ENCODE measurements at places on chromosomes 2 and 18.
A peak's percentile ranks its signal among the peaks of the same experiment; 100 is the strongest.

DNA sequence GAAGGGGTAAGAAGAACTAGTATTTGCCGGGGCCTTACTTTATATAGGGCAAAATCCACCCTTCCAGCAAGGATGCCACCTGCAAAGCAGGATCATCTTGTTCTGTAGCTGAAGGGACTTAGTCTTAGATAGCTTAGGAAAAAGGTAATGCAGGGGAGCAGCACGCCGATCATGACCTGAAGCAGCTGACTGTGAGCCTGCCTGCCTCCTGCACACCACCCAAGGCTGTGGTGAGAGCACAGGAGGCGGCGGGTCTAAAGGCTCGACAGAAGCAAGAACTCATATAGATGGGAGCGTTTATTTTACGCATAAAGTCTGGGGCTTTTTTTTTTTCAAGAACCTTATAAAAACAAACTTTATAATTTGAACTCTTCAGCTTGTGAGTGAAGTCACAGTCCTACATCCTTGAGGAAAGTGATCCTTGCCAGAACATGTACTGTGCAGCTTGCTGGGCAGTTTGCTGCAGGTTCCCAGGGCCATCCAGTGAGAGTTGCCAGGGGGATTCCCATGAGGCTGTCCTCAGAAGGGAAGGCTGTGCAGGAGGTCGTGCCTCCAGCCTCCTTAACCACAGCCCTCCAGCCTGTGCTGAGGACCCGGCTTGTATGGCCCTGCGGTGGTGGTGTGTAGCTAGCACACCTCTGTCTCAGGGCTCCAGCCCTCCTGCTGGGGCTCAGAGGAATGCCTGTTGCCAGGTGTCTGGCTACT lies 92.1 kb downstream of the RNF144A start:
- peak; percentile 60 for DNase-seq

DNA sequence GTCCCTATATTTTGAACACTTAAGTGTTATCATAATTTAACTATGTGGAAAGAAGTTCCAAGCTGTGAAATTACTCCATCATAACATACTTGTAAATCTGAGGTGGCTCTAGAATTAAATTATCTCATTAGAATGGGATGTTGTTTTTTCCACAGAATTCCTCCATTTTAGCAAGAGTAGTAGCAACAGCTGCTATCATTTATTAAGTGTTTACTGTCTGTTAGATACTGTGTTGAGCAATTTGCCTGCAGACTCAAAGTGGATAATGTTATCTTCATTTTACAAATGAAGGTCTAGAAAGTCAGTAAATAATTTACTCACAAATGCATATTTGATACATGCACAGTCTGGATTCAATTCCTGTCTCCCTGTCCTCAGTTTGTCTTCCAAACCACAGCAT lies 504.8 kb upstream of the NRP2 start:
- no peak for DNase-seq

DNA sequence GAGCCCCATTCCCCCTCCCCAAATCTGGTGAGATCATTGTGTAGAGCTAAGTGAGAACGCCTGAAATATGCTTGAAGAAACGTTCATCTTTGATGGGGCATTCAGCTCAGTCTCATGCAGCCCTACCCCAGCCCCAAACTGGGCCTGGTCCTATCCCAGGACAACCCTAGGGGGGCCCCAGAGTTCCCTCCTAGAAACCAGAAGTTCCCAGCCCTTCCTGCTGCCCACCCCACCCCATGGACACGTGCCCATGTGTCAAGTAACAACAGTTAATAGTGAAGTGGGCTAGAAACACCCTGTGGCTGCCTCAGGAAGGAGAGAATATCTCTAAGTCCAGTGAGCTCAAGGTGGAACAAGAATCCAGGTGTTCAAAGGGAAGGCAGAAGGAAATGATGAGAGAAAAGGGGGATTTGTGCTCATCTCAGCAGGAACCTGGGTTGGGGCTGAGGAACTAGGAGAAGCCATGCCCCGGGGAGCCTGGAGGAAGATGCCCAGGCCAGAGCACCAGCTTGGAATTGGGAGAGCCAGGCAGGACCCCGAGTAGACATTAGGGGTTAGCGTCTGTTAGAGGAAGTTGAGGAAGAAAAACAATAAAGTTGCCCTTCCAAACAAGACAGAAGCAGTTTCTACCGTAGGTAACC lies 20.1 kb upstream of the SLC20A1 start:
- DNase-seq, result no peak

- DNase-seq, result peak; percentile 72
Observed at GRCh38 chr2:108267101-108267500, 21.6 kb upstream of the SULT1C2 start.

GRCh38 chr18:65792456-65793074 lies 41.8 kb downstream of the CDH7 start:
- DNase-seq, result no peak

GRCh38 chr2:1772471-1773267 lies 28.4 kb upstream of the PXDN start:
- DNase-seq, result no peak

GRCh38 chr2:100757621-100758394 lies 62.1 kb upstream of the NPAS2 start:
- peak; percentile 86 for DNase-seq

DNA sequence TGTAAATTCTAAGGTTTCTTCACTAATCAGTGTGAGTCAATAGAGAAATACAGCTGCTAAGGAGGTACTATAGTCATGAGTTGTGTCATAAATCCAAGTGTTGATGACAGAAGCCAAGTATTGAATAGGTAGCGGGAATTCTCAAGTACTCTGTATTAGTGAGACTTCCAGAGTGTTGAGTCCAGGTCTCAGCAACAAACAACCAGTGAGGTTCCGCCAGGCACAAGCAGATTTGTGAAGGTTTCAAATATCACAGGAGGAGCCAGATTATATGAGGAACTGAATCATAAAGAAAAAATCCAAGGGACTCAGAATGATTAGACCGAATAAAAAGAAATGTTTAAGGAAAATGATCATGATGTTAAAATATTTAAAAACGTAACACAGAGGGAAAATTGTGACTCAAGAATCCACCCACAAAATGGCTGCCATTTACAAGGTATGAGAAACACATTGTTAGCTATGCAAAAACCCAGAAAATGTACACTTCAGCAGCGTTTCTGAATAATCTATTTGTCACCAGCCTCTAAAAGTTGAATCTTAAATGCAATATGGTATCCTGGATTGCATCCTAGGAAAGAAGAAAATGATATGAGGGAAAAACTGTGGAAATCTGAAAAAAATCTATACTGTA lies 27.3 kb upstream of the EVA1A start:
- peak; percentile 62 for DNase-seq

DNA sequence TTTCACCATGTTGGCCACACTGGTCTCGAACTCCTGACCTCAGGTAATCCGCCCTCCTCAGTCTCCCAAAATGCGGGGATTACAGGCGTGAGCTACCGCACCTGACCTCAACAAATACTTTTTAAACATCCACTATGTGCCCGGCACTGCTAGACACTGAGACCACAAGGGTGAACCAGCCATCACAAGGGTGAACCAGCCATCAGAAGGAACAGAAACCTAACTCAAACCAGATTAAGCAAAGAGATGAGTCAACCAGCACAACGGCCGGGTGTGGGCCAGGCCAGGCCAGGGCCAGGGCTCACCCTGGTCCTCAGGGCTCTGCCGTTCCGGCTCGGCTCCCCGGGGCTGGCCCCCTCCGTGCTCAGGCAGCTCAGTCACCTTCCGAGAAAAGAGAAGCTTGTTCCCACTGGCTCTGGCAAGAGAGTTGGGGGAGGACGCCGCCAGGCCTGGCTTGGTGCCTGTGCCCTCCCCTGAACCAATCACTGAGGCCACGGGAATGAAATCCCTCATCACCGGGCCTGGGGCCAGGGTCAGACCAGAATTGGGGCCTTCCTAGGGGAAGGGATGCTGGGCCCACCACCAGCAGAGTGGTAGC lies 4.4 kb downstream of the TEX44 start:
- peak; percentile 46 for DNase-seq

- peak; percentile 92 for DNase-seq
Observed at GRCh38 chr2:237558961-237559641, 7.3 kb upstream of the PRLH start.

DNA sequence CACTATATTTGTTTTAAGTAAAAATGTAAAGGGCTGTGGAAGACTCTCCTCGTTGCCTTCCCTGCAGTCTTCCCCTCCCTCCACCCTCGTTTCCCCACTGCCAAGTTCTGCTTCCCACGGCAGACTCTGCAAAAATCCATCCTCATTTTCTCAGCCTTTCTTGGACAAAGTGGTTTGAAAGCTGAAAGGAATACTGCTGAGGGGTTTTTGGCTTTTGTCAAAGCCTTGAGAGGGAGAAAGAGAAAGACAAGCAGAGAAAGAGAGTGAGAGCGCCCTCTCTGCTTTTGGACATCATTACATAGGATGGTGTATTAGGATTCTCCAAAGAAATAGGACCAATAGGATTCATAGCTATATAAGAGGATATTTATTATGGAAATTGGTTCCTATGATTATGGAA lies 455.9 kb upstream of the SOX11 start:
- DNase-seq, result no peak

DNA sequence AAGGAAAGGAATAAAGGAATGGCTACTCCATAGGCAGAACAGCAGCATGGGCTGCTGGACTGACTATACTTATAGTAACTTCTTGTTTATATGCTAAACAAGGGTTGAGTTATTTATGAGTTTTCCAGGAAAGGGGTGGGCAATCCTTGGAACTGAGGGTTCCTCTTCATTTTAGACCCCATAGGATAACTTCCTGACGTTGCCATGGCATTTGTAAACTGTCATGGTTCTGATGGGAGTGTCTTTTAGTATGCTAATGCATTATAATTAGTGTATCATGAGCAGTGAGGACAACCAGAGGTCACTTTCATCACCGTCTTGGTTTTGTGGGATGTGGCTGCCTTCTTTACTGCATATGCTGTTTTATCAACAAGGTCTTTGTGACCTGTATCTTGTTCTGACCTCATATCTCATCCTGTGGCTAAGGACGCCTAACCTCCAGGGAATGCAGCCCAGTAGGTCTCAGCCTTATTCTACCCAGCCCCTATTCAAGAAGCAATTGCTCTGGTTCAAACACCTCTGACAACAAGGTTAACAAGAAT lies 98.6 kb upstream of the CABLES1 start:
- no peak for DNase-seq

DNA sequence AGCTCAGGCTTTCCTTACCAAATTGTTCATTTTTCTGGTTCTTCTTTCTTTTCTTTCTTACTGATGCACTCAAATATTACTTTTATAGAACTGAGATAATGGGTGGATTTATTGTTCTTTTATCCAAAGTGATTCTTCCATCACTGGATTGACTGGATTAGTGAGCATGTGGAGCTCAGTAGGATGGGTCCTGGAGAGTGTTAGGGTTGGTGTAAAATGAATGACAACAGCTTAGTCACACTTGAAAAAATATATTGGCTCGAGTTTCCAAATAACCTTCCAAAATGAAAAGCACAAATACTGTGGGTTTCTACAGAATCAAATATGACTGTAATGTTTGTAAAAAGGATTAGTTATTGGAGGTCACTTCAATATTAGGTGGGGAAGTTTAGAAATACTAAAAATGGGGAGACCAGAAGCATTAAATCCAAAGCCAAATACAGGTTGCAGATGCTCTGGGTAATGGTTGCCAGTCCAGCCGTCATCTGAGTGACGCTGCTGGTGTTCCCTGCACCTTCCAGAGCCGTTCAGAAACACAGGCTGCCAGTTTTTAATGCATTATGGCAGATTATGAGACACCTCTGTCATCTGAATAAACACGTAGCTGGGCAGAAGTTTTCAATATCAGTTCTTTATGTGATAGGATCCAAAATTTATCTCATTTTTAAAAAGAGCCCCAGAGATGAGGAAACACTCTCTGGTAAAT lies 294.8 kb upstream of the NRP2 start:
- DNase-seq, result no peak

DNA sequence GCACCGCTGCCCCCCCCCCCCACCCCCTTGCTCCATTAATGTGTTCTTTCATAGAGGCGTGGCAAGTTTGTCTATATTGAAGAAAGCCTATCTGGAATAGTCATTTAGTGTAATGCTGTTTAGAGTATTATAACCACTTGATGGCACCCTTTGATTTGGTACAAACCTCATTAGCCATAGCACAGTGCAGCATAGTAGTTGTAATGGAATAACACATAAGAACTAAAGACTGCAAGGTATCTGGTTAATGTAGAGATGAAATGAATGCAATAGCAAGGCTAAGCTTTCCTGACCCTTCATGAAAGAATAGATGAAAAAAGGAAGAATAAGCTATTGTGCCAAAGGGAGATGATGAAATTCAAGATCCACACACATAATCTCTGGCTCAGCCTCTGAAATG lies 81.9 kb downstream of the EHBP1 start:
- DNase-seq, result peak; percentile 72

GRCh38 chr18:78807668-78808067 lies 171.9 kb upstream of the SALL3 start:
- DNase-seq, result no peak

- DNase-seq, result peak; percentile 39
Observed at GRCh38 chr2:218168635-218169462, 2.1 kb upstream of the CXCR1 start.

All from cardiac fibroblast (primary cell).